Effector memory CD4-positive, alpha-beta T cell (primary cell): ENCODE measurements at places on chromosomes 3 and 15.

DNA sequence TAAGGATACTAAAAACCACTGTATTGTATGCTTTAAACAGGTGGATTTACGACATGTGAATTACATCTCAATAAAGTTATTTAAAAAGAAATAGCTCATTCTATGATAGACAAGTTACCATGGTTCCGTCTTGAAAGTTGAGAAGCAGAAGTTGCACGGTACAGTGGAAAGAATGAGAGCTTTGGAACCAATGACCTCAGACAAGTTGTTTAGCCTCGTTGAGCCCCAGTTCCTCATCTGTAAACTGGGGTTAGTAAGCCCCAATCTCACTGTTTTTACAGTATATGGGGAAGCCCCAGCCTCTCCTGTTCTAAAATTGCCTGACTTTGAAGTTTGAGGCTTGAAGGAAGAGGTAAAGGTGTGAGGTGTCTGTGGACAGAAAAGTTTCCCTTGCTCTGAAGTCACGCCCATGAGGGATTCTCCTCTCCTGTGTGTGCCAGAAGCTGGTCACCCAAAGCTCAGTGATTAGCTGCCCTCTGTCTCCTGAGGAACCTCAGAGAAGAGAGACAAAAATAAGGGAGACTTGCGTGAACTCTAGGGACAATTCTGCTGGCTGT is 10.0 kb downstream of the CRYGS start:
- no peak overlapping the region for H3K27ac ChIP-seq
- no peak overlapping the region for H3K4me3 ChIP-seq
- H3K36me3 ChIP-seq, result no peaks in the 10 kb centered on the region
- peaks cover 17% of the 10 kb centered on the region for H3K4me1 ChIP-seq
- no peaks in the 10 kb centered on the region for H3K27me3 ChIP-seq

GRCh38 chr3:193812078-193812725 is 219.2 kb downstream of the OPA1 start:
- H3K27me3 ChIP-seq, result no peaks in the 10 kb centered on the region
- no peak for DNase-seq
- no peak overlapping the region for H3K4me3 ChIP-seq
- H3K36me3 ChIP-seq, result no peaks in the 10 kb centered on the region
- H3K27ac ChIP-seq, result no peak overlapping the region

DNA sequence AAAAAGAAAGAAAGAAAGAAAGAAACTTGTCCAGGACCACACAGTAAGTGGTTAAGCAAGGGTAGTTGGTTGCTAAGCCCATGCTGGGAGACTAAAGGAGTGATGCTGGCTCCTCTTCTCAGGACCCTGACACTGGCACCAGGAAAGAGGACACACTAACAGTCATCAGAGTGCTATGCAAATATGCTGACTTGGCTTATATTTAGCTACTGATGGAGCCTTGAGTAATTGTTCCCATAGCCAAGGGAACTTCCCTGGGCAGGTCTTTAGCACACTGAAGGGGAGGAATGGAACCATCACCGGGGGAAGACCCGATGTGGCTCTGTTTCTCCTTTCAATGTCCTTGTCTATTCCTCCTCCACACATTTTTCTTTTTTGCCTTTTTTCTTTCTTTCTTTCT is 6.2 kb downstream of the TMEM40 start:
- no peaks in the 10 kb centered on the region for H3K27me3 ChIP-seq
- H3K27ac ChIP-seq, result no peak overlapping the region
- no peaks in the 10 kb centered on the region for H3K36me3 ChIP-seq
- H3K4me1 ChIP-seq, result no peaks in the 10 kb centered on the region
- H3K4me3 ChIP-seq, result no peak overlapping the region

DNA sequence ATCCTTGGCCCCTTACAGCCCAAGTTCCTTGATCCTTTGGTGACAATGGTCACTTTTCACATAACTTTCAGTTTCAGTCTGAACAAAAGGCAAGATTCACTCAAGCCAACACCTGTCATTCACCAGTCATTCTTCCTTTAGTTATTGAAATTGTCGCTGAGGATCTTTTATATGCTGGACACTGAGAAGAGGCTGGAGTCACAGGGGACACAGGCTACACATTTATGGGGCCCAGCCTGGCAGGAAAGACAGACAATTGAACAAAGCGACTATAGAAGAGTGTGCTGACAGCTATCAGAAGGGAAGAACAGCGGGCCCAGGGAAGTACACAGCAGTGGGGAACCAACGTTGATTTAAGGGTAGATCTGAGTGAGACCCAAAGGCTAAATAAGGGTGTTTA is 69.8 kb upstream of the PROK2 start:
- H3K27me3 ChIP-seq, result no peaks in the 10 kb centered on the region
- DNase-seq, result no peak
- H3K4me3 ChIP-seq, result no peak overlapping the region
- H3K36me3 ChIP-seq, result no peaks in the 10 kb centered on the region

- H3K4me1 ChIP-seq, result no peaks in the 10 kb centered on the region
- no peak overlapping the region for H3K27ac ChIP-seq
- no peaks in the 10 kb centered on the region for H3K27me3 ChIP-seq
Observed at GRCh38 chr3:153658136-153658535, 463.1 kb upstream of the ARHGEF26 start.

GRCh38 chr3:174403831-174404230 is 455.3 kb upstream of the NAALADL2 start:
- H3K27me3 ChIP-seq, result no peaks in the 10 kb centered on the region
- H3K4me1 ChIP-seq, result no peaks in the 10 kb centered on the region
- no peaks in the 10 kb centered on the region for H3K36me3 ChIP-seq

- no peak overlapping the region for H3K4me3 ChIP-seq
- H3K4me1 ChIP-seq, result no peaks in the 10 kb centered on the region
- no peak overlapping the region for H3K27ac ChIP-seq
- no peaks in the 10 kb centered on the region for H3K27me3 ChIP-seq
Observed at GRCh38 chr3:30713885-30714503, 107.6 kb downstream of the TGFBR2 start.

DNA sequence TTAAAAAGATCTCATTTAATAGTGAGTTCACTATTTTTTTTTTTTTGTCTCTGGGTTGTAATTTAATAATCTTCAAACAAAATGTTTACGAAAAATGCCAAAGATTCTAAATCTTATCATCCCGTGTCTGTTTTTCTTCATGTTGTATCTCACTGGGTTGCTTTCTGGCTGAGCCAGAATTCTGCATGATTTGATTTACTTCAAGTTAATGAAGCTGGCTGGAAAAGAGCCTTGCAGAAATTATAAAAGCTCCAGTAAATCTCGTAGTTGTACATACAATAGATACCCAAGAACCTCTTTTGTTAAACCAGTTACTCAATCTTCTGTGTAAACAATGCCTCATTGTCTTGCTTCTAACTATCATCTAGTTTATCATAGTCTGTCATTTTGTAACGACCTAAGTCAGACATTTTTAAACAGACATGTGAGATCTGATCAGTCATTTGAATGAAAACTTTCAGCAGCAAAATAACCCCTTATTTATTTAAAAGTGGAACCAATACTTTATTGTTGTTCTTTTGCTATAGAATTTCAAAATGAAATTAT is 249.0 kb downstream of the MCTP2 start:
- H3K36me3 ChIP-seq, result peaks cover 5% of the 10 kb centered on the region
- H3K27ac ChIP-seq, result no peak overlapping the region
- no peaks in the 10 kb centered on the region for H3K4me1 ChIP-seq
- no peak overlapping the region for H3K4me3 ChIP-seq
- no peak for DNase-seq
- H3K27me3 ChIP-seq, result no peaks in the 10 kb centered on the region

GRCh38 chr3:50617096-50617791 is at the start of gene MAPKAPK3:
TSS of gene MAPKAPK3 (plus strand) at chr3:50617151. CDS start at chr3:50617566, 415 bp downstream.
- H3K4me1 ChIP-seq, result peaks cover 70% of the 10 kb centered on the region
- peak within 1 kb of the TSS; percentile 88 for H3K27ac ChIP-seq
- H3K27me3 ChIP-seq, result no peaks in the 10 kb centered on the region
- DNase-seq, result no peak

- no peak overlapping the region for H3K27ac ChIP-seq
- DNase-seq, result no peak
Observed at GRCh38 chr3:117118604-117119003, 409.0 kb downstream of the TUSC7 start.

GRCh38 chr15:58460872-58461271 is 29.1 kb downstream of the LIPC start:
- H3K27ac ChIP-seq, result no peak overlapping the region
- H3K4me3 ChIP-seq, result no peak overlapping the region
- no peak for DNase-seq
- peaks cover 14% of the 10 kb centered on the region for H3K4me1 ChIP-seq
- H3K27me3 ChIP-seq, result no peaks in the 10 kb centered on the region
- H3K36me3 ChIP-seq, result no peaks in the 10 kb centered on the region

DNA sequence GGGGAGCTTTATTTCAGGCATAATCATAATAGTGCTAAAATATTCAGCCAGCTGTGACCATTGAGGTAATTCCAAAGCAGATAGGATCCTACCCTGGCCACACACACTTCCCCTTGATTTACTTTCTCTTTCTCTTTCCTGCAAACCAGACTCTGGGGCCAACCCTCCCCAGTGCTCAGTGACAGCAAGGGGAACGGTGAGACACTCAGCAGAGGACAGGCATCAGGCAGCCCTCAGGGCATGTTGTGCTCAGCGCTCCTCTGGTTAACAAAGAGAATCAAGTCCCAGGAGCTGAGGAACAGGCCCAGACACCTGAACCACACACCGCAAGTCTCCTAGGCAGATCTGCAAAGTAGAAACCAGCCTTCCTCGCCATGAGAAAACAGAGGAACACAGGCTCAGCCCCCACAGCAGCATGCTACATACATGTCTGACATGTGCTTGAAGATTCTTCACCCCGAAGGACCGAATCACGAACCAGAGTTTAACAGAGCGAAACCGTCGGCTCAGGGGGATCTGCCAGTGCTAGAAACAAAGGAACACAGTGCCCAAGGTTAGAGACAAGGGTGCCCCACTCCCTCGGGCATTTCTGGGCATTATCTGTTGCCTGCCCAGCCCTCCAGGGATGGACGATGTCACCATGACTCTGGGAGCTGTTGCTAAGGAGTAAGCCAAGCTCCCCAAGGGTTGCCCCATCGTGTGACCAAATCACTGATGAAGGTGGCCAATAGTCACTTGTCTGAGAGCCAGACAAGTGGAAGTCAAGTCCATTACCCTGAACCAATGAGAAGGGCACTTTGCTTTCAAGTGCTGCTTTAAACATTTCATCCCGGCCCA is 17.5 kb downstream of the HDC start:
- DNase-seq, result peak; percentile 4
- peaks cover 4% of the 10 kb centered on the region for H3K4me1 ChIP-seq
- peak overlapping the region; percentile 20 for H3K4me3 ChIP-seq
- H3K27ac ChIP-seq, result no peak overlapping the region
- H3K27me3 ChIP-seq, result no peaks in the 10 kb centered on the region
- H3K36me3 ChIP-seq, result no peaks in the 10 kb centered on the region

DNA sequence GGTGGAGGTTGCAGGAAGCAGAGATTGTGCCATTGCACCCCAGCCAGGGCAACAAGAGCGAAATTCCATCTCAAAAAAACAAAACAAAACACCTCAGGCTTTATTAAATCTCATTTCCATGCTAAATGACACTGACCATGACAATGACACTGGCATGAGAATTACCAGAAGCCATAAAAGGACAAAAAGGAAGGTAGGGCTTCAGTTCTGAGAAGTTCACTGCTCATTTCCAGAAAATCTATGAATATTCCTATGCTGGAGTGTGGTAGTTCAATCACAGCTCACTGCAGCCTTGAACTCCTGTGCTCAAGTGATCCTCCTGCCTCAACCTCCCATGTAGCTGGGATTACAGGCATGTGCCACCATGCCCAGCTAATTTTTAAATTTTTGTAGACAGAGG is 44.7 kb downstream of the PCNP start:
- H3K27me3 ChIP-seq, result no peaks in the 10 kb centered on the region
- no peaks in the 10 kb centered on the region for H3K4me1 ChIP-seq
- DNase-seq, result no peak
- H3K27ac ChIP-seq, result no peak overlapping the region

- no peak for DNase-seq
- no peaks in the 10 kb centered on the region for H3K36me3 ChIP-seq
- no peaks in the 10 kb centered on the region for H3K27me3 ChIP-seq
- H3K4me1 ChIP-seq, result peaks cover 7% of the 10 kb centered on the region
Observed at GRCh38 chr3:196218155-196218712, 1.9 kb downstream of the SLC51A start.

- no peaks in the 10 kb centered on the region for H3K4me1 ChIP-seq
- no peaks in the 10 kb centered on the region for H3K36me3 ChIP-seq
- no peaks in the 10 kb centered on the region for H3K27me3 ChIP-seq
- H3K27ac ChIP-seq, result no peak overlapping the region
- DNase-seq, result no peak
- no peak overlapping the region for H3K4me3 ChIP-seq
Observed at GRCh38 chr15:52069559-52069958, 43.0 kb downstream of the BCL2L10 start.

- H3K27ac ChIP-seq, result no peak overlapping the region
- no peaks in the 10 kb centered on the region for H3K4me1 ChIP-seq
- no peaks in the 10 kb centered on the region for H3K36me3 ChIP-seq
- no peaks in the 10 kb centered on the region for H3K27me3 ChIP-seq
- no peak overlapping the region for H3K4me3 ChIP-seq
- DNase-seq, result no peak
Observed at GRCh38 chr3:160260587-160261270, 35.5 kb downstream of the C3orf80 start.

DNA sequence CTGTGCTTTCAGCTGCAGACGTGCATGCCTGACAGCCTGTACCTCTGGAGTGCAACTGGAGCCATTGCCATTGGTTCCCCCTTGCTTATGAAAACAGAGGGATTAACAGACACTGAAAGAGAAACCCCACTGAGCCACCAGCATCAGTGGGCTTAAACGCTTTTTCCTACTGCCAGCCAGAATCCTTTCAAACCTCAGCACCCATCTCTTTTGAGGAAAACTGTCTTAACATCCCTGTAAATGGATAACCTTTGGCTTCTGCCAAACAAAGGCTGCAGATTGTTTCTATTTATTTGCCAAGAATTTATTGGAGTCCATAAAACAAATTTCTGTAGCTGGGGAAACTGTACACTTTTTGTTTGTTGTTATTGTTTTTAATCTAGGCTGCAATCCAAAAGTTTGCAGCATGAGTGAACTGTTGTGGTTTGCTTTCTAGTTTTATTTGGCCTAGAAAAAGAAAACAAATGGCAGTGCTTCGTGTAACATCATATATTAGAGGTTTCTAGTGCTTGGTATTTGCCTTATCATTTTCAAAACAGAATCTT is 369.2 kb upstream of the IL12A start:
- H3K4me1 ChIP-seq, result no peaks in the 10 kb centered on the region
- H3K27ac ChIP-seq, result no peak overlapping the region
- DNase-seq, result no peak
- no peaks in the 10 kb centered on the region for H3K36me3 ChIP-seq
- no peak overlapping the region for H3K4me3 ChIP-seq
- H3K27me3 ChIP-seq, result no peaks in the 10 kb centered on the region

DNA sequence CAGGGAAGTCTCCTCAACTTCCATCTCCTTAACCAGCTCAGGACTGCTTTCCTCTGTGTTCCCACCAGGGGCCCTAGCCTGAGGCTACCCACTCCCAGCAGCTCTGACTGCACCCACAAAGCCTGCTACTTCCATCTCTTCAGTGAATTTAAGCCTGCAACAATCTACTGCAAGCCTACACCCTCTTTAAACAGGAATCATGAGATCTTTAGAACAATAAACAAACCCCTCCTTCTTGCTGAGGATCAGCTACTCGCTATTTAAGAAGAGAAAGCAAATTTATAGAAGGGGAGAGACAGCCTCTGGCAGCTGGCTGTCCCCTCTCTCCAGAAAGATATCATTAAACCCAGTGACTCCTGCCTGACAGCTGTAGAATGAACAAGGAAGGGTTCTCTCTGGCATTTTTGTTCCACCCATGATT is 51.9 kb downstream of the ARHGAP31 start:
- no peak overlapping the region for H3K27ac ChIP-seq
- H3K4me1 ChIP-seq, result no peaks in the 10 kb centered on the region
- no peak for DNase-seq
- H3K4me3 ChIP-seq, result no peak overlapping the region
- H3K36me3 ChIP-seq, result no peaks in the 10 kb centered on the region
- no peaks in the 10 kb centered on the region for H3K27me3 ChIP-seq
